ENCODE measurements at places on chromosomes 2 and 18.

GRCh38 chr2:39145906-39146421 is 25.1 kb upstream of the SOS1 start:
- DNase-seq: no peak

DNA sequence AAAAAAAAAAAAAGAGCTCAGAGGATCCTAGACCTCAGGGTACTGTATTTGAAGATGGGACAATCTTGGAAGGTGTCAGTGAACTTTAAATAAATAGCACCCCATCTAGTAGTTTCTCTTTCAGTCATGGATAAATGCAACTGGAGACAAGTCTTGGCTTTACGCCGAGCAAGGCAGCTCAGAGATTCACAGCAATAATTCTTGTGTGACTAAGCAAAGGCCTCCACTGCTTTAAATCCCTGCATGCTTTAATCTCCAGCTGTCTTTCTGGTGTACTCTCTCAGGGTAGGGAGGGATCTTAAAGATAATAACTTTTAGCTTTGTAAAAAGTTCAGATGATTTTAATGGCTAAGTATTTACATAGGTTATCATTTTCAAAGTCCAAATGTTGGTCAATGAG is 36.3 kb downstream of the NRXN1 start:
- DNase-seq: peak; percentile 78

- DNase-seq: no peak
These were observed 542.8 kb downstream of the IRS1 start for GRCh38 chr2:226256709-226257376.

GRCh38 chr2:240183006-240183874 is 42.8 kb upstream of the OTOS start:
- peak; percentile 74 for DNase-seq

- DNase-seq: no peak
These were observed 391 bp upstream of the TMEM17 start for GRCh38 chr2:62506421-62506750.

DNA sequence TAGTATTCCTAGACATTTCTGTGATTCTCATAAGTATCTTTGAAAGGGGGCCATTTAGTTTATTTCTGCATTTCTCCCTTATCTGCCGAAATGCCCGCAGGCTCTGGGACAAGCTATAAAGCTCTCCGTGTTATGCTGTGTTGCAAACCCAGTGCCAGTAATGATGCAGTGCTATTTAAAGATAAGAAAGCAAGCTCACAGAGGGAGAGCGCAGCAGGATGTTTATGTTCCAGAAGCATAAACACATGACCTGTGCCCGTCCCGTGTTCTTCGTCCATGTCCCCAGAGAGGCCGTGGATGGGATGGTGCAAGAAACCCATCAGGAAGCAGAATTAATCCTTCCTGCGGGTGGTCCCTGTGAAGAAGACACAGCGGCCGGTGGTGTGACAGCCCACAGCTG is 99.4 kb downstream of the NEDD4L start:
- DNase-seq: no peak

DNA sequence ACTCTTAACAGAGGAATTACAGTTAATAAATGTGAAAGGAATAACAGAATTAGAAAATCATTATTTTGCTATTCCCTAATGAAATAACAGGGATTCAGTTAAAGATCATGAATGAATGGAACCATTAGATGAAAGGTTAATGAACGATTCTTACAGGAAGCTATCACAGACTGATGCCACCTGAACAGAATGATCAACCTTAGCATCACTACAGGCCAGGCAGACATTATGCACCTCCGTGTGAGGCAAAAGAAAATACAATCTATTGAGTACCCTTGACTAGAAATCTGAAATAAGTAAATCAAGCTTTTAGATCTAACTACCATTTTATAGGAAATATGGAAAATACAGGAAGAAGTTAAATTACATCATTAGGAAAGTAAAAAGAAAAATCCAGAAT is 10.4 kb downstream of the ROCK1 start:
- no peak for DNase-seq

GRCh38 chr2:162821176-162821575 is 17.4 kb downstream of the KCNH7 start:
- DNase-seq: no peak

- no peak for DNase-seq
These were observed 115.5 kb downstream of the HDAC4 start for GRCh38 chr2:239285071-239285931.

- no peak for DNase-seq
These were observed 2.2 kb downstream of the TMEM178A start for GRCh38 chr2:39667886-39668276.

- no peak for DNase-seq
These were observed 105.9 kb upstream of the CREB1 start for GRCh38 chr2:207423886-207424285.

DNA sequence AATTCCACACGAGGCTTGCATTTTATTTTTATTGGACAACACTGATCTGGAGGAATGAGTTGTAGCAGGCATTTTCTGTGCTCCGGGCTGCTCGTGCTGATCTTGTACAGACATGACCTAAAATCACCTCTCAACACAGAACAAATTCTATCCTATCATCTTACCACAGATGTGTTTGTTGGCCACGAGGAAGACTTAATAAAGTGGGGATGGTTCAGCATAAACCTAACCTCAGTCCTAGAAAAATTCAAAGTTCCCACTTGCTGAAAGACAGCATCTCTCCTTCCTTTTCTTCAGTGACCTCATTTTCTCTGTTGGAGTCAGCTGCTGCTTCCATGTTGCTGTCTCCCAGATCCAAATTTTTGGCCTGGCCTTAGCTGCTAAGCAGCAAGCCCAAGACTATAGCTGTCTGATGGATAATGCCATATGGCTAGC is 45.3 kb downstream of the RBKS start:
- DNase-seq: no peak

DNA sequence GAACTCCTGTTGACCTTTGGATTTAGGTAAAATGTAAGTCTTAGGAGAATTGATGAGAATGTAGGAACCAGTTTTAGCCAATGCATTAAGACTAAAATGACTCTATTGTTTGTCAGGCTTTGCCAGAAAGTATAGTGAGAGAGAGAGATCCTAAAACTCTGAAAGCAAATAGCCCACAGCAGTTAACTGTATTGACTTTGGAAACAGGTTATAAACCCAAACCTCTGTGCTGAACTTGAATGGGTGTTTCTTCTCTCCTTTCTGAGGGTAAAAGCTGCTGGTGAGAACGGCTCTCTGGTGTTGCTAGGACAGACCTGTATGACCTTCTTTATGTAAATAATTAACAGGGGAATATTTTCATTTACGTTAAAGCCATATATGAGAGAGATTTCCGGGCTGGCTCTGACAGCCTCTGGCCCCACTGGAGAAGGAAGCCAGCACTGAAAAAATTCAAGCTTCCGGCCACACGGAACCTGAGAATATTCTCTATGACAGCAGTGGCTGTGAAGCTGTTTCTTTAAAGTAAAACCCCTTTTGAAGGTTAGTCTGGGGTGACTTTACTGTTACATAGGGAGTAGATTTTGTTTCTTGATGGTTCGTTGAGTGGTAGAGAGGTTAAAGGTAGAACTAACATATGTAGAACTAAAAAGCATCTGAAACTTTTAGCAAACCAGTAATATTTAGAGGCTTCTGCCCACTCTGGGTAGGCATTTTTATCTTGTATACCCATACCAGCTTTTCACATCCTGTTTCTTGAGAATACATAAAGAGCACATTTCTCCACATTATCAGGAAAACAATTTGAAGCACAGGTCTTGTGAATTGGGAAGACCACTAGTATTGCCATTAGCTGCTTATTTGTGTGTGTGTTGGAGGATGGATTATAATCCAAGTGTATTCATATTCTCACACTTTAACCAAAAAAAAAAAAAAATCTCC is 123.8 kb downstream of the SPTBN1 start:
- no peak for DNase-seq

- no peak for DNase-seq
These were observed 57.5 kb downstream of the CXCR4 start for GRCh38 chr2:136060416-136060815.

DNA sequence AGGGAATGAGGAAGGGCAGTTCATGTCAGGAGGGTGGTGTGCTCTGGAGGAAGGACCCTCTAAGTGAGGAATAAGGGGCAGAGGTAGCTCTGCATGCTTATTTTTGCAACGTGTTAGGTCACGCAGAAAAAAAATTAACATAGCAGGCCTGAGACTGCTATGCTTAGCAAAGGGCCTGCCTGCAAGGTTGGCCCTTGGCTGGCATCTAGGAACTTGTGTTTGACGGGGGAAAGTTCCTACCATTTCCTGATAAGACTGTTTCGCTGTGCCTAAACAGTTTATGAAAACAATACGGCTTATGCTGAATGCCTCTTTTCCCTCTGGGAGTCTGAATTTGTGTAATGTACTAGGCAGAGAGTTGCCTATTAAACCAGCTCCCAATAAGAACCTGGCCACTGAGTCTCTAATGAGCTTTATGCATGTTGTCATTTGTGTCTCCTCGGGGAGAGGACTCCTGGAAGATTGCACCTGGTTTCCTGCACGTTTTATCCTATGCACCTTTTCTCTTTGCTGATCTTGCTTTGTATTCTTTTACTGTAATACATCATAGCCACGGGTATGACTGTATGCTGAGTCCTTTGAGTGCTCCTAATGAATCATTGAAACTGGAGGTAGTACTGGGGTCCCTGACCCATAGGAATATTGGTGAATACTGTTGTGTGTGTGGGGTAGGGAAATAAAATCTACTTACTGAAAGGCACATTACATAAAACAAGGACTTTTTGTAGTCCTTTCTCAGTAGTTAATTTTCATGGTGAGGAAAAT is 169.0 kb downstream of the PRPF40A start:
- DNase-seq: no peak

DNA sequence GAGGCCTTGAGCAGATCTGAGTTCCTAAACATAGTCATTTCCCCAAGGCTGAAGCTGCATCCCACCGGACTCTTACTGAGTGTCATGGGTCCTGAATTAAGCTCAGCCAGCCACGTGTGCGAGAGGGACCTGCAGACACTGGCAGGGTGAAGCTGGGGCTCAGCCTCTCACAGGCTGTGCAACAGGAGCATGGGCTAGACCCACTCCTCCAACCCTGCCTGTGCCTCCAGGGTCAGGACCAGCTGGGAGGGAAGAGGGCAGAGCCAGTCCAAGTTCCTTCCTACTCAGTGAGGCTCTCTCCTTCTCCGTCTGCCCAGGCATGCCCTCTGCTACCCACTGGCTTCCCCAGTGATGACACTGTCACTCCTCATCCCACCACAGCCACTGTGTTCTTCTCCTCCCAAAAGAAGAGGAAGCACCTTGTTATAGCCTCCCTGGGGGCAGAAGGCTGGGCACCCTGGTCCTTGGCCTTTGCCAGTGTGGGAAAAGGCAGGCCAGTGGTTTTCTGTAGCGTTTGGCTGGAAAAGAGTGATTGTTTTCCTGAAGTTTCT is 78.9 kb downstream of the KCNF1 start:
- DNase-seq: peak; percentile 6

DNA sequence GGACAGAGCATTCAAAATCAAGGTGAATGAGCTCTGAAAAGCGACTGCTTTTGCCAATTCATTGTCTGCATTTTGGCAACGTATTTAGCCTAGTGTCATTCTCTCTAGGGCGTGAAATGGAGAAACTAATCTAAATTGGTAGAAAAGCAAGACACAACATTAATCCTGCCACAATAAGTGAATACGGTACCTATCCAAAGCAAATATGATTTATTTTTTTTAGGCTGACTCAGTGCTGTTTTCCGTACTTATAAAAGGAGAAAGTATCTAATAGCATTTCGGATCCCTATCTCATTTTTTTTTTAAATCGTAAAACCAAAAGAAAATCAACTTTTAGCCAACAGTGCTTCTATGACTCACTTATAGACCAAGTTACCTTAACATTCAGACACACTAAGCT is 672.5 kb downstream of the LRP1B start:
- DNase-seq: no peak

- no peak for DNase-seq
These were observed 33.6 kb downstream of the GTF2A1L start for GRCh38 chr2:48651158-48651790.

GRCh38 chr2:238113611-238114010 is 13.5 kb downstream of the ESPNL start:
- peak; percentile 3 for DNase-seq

GRCh38 chr2:219551441-219552381 is 7.9 kb downstream of the TMEM198 start:
- DNase-seq: peak; percentile 59

- DNase-seq: no peak
These were observed 210.4 kb upstream of the DSEL start for GRCh38 chr18:67726882-67727281.

DNA sequence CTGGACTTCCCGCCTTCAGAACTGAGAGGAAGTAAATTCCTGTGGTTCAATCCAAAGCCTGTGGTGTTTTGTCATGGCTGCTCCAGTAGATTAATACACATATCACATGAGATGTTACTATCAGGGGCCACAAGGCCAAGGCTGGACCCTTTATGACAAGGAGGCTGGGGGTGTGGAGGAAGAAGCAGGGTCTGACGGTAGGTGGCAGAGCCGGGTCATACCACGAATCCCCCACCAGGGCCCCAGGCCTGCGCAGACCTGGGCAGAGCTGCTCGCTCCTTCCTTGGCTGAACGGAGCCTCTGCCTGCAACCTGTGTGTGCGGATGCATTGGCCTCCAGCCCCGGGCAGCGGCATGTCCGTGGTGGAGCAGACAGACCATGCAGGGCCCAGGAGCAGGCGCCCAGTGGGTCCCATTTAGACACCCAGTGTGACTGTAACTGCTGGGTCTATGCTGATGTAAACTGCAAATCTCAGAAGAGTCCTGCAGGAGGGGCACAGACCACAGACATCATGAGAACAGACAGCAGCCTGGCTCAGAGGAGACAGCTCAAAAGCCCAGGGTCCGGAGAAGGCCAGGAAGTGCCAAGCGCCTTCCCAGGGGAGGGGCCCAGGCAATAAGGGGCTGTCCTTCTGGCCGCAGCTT is 155.2 kb downstream of the PXDN start:
- no peak for DNase-seq

- no peak for DNase-seq
These were observed 55.9 kb downstream of the ZFP36L2 start for GRCh38 chr2:43170405-43171105.

GRCh38 chr2:241837197-241837965 is 21.3 kb downstream of the PDCD1 start:
- DNase-seq: no peak

Data from WERI-Rb-1 (cell line).